ENCODE measurements at places on chromosomes 6 and 20.

GRCh38 chr6:42418724-42419123 lies 33.0 kb downstream of the TRERF1 start:
- DNase-seq: no peak

DNA sequence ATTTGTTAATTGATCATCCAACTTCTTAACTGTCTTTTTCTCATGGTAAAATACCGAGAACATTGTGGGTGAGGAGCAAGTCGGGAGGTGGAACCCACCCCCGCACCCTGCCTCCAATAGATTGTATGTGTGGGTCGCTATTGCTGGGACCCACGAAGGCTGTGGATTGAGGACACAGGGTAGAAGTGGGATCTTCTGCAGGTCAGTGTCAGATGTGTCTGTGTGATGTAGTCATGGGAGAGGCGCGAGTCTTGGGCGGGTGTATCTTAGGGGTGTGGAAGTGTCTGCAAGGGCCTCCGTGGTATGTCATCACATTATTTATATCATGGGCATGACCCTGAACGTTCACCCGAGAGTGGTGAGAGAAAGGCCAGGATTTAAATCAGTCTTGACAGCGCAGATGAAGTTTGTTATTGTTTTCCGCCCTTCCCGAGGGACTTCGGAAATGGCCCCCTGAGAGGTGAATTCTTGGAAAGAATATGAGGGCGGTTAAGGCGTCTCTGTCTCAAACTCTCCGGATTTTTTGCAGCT lies 472 bp upstream of the PAQR8 start:
- DNase-seq: peak; percentile 38

DNA sequence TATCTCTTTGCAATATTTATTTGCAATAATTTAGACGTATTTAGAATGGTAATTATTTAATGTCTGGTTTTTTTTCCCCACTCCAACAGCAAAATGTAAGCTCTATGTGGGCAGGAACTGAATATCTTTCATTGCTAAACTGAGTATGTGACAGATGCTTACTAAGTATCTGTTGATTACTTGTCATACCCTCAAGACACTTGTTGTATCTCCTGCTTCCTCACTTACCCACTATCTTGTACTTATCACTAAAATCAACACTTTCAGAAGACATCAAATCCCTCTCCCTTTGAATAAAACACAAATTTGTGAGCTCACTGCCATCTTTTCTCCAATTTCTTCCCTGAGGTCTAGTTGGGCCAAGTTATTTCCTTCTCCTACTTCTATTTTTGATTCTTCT lies 30.3 kb downstream of the PPIL4 start:
- no peak for DNase-seq

DNA sequence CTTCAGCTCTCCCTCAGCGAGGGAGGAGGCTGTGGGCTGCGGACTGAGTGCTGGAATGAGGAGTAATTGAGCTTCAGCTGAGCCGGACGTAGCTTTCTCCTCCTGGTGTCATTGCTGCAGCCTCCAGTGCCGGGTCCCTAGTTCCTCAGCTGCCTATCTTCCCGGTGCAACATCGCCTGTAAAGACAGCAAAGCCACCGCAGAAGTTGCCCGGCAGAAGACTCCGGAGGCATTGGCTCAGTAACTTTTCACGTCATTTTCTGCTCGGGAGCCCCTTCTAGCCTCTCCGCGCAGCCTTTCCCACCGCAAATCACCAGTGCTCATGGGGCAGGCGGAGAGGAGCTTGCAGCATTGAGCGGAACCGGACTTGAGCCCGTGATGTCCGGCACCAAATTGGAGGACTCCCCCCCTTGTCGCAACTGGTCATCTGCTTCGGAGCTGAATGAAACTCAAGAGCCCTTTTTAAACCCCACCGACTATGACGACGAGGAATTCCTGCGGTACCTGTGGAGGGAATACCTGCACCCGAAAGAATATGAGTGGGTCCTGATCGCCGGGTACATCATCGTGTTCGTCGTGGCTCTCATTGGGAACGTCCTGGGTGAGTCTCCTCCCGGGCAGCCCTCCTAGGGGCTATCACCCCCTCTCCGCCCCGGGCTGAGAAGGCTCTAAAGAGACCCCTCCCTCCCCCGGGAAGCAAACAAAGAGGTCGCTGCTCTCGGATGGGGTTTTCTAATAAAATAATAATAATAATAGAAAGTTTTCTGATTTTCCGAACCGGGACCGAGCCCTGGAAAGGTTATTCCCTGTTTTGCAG lies at the start of gene HCRTR2:
TSS of gene HCRTR2 (plus strand) at position 305 of the 816 bp plus-strand sequence. CDS start at position 378, 73 bp downstream.
- no peak for DNase-seq

Measured in CD4-positive, alpha-beta T cell treated with Interleukin-6 for 4 hours (primary cell).